ENCODE measurements at places on chromosomes 12 and 14.

GRCh38 chr12:123033392-123034021, 53.0 kb downstream of the ARL6IP4 start:
- DNase-seq, result no peak

GRCh38 chr12:12007001-12007712, 63.6 kb upstream of the BCL2L14 start:
- DNase-seq, result no peak

DNA sequence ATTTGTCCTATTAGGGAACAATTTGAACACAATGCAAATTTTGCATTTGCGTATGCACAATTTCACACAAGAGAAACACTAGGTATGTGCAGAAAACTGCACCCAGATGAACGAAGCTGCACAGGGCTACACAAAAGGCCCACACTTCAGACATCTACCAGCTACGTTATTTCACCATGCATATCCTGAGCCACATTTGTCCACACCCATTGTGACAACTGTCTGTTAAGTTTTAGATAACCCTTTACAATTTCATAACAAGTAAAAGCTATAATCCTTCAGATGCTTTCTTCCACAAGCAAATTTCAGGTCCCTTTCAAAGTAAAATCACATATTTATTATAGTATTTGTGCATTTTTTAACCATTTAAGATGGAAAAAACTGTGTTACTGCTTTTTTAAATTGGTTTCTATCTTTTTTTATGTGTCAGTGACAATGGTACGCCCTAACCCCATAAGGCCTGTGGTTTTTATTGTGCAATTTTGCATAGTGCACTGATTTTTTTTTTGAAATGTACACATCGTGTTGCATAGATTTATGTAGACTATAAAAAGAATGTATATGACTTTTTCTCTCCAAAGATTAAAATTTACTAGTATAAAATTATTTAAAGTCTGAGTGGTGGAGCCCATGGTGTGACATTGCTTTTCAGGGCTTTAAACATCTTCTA, 87.8 kb upstream of the BTG1 start:
- DNase-seq, result no peak

DNA sequence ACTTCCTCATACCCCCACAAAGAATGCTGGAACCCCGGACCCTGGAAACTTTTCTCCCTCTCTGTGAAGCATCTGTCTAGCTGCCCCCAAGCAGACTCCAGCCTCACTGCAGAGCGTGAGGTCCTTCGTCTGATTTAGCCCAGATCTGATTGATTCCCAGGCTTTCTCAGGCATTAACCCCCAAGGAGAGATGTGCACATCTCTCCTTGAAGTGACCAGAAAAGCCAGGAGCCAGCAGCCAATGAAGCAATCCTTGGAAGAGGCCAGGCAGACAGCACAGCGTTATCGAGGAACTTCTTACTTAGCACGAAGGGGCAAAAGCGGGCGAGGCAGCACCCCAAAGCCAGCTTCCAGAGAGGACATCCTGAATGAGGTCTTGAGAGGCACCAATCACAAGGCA, 100.7 kb downstream of the ZFP36L1 start:
- DNase-seq, result no peak

GRCh38 chr14:103721334-103722120, 5.9 kb downstream of the ZFYVE21 start:
- no peak for DNase-seq

Measured in NCI-H510A (cell line).